ENCODE measurements at places on chromosomes 7 and 10.

GRCh38 chr10:6586501-6586900 lies 6.4 kb upstream of the PRKCQ start:
- DNase-seq: no peak

DNA sequence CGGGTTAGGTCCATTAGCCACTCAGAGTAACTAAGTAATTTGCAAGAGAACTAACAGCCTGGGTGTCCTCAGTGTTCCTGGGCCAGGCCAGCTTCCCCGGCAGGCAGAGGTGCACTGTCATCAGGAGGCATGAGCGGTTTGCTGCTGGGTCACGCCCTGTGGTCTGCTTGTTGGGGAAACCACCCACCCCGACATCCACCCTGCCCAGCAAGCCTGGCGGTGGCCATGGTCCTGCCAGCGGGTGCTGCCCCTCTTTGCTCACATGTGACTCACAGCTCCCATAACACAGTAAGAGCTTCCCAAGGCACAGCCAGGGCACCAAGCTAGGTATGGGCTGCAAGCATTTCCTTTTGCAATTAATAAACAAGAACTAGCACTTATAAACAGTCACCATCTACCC lies 75.9 kb downstream of the RGS10 start:
- peak; percentile 30 for DNase-seq

DNA sequence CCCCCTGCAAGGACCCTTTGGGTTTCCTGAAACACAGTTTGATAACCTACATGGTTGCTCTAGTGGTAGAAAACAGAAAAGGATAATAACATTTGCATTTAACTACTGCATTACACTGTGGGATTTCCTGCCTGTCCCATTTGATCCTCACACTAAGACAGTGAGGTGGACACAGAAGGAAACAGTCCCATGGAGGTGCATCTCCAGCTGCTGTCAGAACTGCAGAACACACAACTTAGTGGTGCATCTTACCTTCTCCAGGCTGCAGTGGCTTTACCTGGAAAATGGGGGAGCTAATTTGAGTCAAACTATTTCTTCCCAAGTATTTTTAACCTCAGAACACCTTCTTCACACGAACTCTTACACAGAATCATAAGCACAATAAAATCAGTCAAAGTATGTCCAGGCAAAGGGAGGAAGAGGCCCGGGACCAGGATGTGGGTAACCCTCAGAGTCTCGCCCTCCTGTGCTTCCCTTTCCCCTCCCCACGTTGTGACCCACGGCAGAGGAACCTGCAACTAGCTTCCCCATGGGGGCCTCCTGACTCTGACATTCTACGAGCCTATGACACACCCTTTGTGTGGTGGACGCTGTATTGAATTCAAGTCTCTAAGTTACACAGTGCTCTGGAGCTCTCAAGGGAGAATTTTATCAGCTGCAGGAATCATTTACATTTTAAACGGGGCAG lies 33.7 kb downstream of the SCRN1 start:
- peak; percentile 65 for DNase-seq

DNA sequence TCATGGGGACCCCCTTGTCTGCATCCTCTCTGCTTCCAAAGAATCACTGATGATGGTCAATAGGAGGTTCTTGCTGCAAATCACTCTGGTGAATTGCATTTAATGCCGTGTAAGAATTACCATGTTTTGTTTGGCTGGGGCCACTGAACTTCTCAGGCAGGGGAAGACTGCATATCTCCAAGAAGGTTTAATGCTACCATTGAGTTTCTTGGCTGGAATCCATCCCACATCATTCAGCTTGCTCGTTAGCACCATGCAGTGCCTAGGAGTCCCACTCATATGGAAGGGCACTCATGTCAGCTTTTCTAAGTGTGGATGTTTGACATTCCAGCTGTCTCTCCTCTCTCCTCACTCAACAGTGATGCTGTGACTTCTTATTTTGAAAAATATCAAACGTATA lies 50.2 kb upstream of the BAMBI start:
- DNase-seq: no peak

- DNase-seq: peak; percentile 81
Measured at GRCh38 chr7:92691578-92691977, 101.4 kb upstream of the FAM133B start.

- DNase-seq: no peak
Measured at GRCh38 chr7:106620676-106621075, 40.3 kb downstream of the CCDC71L start.

- no peak for DNase-seq
Measured at GRCh38 chr7:91557789-91558404, 293.7 kb downstream of the FZD1 start.

GRCh38 chr10:71457908-71458307 lies 61.2 kb downstream of the CDH23 start:
- DNase-seq: no peak

All from inflammatory macrophage treated with lipopolysaccharide for 4 hours (primary cell).